ENCODE measurements at places on chromosomes 11 and 22. TPM values are rescaled to one million over a fixed set of nuclear protein-coding genes. Genes with fewer than 3 reads are reported as not detected.

PRSS23 gene
- 0.22 TPM for total RNA-seq

DNA sequence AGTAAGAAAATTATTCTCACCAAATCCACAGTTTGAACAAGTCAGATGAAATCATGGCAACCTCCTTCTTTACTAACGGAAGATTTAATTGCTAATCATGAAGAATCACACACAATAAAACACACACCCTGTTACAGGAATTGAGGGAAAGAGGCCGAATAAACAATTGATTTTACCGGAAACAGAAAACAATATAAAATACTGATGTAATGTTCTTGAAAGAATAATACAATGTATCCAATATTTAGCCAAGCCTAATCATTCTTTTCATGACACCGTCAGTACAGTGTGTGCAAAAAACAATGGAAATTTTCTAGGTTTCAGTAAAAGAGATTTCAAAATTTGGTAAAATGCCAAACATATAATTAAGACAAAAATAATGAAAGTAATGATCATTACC lies 23.4 kb downstream of the ASRGL1 start:
- no peak for DNase-seq

DNA sequence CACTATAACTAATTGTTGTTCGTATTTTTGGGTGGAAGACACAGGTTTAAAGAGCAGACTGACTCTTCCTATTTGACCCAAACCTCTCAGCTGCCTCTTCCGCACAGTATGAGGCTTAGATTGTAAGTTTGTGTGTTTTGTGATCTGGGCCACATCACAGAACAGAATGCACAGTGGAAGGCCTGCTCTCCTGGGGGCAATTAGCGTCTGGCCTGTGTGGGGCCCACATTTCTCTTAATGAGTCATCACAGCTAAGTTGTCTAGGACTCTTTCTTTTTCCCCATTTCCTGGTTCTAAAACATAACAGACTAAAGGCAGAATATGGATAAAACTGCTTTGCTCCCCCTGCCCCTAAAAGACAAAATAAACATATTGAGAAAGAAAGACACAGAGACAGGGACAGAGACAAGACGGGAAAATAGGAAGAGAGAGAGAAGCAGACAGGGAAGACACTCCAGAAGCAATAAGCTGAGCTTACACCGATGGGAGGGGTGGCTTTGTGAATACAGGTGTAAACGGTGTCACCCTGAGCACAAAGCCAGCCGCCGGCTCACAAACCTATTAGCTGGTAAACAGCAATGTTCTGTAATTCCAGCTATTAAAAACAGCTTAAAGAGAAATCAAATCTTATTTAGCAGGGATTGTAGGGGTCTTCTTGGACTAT lies 127.4 kb upstream of the OPCML start:
- DNase-seq, result no peak

GRCh38 chr22:33875316-33875715 lies 45.0 kb downstream of the LARGE1 start:
- DNase-seq, result no peak

SHISAL1 gene
- total RNA-seq, result not detected

C11orf16 gene
- not detected for total RNA-seq

DNA sequence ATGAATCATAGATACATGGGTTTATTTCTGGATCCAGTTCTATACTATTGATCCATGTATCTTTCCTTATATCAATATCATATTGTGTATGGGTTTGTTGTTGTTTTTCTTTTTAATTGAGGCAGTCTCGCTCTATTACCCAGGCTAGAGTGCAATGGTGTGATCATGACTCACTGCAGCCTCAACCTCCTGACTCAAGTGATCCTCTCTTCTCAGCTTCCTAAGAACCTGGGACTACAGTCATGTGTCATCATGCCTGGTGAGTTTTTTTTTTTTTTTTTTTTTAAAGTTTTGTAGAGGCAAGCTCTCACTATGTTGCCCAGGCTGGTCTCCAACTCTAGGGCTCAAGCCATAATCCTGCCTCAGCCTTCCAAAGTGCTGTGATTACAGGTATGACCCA lies 1589.4 kb upstream of the TENM4 start:
- DNase-seq, result no peak

- DNase-seq, result no peak
Measured at GRCh38 chr11:75238595-75239440, 1.8 kb upstream of the TPBGL start.

OR51B5 gene
- total RNA-seq, result not detected

DNA sequence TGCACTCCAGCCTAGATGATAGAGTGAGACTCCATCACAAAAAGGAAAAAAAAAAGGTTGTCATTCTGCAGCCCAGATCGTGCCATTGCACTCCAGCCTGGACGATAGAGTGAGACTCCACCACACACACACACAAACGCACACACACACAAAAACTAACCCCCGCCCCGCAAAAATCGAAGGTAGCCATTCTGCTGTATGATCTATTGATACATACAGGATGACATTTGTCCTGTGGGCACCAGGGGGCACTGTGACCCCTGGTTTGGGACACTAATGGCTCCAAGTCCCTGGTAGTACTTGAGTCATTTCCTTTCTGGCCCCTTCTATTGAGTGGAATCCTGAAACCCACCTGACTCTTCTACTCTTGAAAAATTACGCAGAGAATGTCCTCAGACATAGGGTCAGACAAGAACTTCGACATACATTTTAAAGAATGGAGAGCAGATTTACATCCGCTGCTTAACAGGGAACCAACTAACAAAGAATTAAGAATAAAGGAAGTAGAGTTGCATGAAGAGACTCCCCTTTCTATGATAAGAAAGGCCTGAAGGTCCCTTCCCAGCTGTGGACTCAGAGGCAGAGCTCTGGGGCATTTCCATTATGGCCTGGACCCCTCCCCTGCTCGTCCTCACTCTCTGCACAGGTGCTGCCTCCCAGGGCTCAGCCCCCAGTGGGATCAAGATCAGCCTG lies 35.0 kb upstream of the PRAME start:
- peak; percentile 48 for DNase-seq

SLC22A12 gene
- not detected for total RNA-seq

GRCh38 chr11:102879801-102880200 lies 5.0 kb upstream of the MMP12 start:
- DNase-seq, result no peak

- DNase-seq, result no peak
Measured at GRCh38 chr11:65586676-65587075, 8.9 kb downstream of the KCNK7 start.

DNA sequence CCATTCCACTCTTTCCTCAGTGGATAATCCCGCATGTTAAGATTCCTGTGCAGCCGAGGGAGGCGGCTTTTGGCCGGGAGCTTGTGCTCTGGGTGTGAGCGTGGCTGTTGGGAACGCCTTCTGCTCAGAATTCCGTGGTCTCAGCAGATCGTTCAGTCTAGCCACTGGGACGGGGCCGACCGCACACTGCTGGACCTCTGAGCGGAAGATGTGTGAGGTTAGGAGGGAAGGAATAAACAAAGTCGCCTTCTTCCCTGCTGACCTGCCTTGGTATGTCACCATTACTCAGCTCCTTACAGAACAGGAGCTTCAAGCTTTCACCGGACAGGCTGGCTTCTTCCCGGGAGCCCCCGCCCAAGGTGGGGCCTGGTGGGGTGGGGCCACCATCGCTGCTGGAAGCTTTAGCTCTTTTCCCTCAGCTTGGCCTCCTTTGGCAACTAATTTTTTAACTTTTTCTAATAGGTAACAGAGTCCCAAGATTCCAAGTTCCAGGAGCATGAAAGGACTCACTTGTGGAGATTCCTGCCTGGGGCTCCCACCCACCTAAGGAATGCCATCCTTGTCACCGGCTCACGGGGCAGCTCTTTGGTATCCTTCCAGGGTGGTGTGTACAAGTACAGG lies 22.5 kb upstream of the SEPTIN5 start:
- no peak for DNase-seq

ARHGAP20 gene
- not detected for total RNA-seq

GGTLC3 gene
- not detected for total RNA-seq

DNA sequence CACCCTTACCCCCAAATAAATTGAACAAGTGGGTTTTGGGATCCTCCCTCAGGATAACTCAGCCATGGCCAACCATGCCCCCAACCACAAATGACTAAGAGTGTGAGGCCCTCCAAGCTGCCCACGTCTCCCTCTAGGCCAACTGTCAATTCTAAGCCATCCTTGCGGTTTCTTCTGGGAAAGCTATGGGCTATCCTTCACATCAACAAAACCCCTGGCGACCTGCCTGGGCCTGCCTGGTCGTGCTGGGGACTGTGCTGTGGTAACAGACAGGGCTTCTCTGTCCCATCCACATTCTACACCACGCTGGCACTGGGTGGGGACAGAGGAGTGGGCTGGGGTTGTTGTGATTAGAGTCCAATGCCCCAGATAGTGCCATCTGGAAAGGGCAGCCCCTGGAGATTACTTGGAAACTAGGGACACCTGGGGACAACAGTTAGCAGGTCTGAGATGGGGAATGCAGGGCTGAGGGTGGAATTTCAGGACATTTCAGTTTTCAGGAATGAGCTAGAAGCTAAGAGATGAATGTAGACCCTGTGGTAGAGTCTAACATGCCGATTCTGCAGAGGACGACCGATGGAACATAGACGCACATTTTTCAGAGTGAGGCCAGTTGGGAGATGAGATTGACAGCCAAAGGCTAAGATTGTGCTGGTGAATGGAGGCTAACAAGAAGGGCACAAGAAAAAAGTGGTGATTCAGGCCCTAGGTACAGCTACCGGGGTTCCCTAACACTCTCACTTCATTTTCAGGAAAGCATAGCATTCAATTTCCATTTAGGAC lies 131.9 kb downstream of the RASSF10 start:
- DNase-seq, result no peak

Measured in CD8-positive, alpha-beta T cell (primary cell).